ENCODE measurements at places on chromosomes 1 and 21. TPM values are rescaled to one million over a fixed set of nuclear protein-coding genes. Genes with fewer than 3 reads are reported as not detected.

- DNase-seq, result peak; percentile 30
These were observed 30.8 kb upstream of the DIPK1A start for GRCh38 chr1:92992054-92992453.

The STUM gene
- total RNA-seq, result not detected

The REG4 gene
- 0.06 TPM for total RNA-seq

The OR2T29 gene
- not detected for total RNA-seq

The PRDM16 gene
- not detected for total RNA-seq

The XPR1 gene
- 17.7 TPM for total RNA-seq

The TLR5 gene
- total RNA-seq, result not detected

The STXBP3 gene
- 22.2 TPM for total RNA-seq

The CRYAA gene
- not detected for total RNA-seq

DNA sequence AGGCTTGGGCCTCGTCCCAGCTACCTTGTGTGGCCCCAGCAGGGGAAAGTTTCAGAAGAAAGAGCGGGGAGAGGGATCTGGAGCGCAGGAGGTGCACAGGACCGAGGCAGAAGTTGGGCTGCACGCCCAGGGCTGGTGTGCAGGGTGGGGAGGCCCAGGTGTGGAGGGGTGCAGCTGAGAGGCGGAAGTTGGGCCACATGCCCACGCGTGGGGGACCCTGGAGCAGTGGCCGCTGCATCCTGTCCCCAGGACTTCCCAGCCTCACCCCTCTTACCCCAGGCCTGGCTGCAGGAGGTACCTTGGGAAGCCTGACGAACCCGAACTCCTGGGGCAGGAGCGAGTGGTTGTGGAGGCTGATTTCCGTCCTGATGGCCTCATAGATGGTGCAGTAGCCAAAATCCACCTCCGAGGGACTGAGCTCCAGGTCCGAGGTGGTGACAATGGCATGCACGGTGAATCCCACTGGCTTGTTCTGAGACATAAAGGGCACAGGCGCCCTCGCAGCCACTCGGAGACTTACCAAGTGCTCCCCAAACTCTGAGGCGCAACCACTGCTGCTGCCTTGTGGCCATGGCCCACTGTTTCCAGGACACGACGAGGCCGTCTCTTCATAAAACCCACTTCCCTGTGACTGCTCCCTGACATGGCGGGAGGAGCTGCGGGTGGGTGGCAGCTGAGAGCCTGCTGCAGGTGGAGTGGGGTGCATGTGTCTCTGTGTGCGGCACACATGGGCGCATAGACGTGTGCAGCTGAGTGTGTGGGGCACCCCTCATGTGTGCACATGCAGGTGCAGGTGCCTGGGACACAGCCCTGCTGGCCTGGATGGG lies 20.4 kb upstream of the TMEM52 start:
- DNase-seq, result no peak

The PRELP gene
- not detected for total RNA-seq

DNA sequence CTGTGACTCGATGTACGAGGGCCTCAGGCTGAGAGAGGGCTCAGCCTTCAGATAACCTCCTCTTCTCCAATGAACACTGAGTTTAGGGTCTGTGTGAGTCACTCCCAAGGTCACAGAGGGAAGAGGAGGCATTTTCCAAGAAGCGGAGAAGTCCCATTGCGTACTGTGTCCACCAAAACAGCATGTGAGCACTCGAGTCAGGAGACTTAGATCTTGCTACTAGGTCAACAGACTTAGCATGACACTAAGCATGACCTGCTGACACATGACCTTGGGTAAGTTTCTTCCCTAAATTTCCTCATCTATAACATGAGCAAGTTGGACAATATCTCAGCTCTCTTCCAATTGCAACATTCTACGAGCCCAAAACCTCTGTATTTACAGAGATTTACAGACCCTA lies 68.0 kb downstream of the PLPP3 start:
- no peak for DNase-seq

DNA sequence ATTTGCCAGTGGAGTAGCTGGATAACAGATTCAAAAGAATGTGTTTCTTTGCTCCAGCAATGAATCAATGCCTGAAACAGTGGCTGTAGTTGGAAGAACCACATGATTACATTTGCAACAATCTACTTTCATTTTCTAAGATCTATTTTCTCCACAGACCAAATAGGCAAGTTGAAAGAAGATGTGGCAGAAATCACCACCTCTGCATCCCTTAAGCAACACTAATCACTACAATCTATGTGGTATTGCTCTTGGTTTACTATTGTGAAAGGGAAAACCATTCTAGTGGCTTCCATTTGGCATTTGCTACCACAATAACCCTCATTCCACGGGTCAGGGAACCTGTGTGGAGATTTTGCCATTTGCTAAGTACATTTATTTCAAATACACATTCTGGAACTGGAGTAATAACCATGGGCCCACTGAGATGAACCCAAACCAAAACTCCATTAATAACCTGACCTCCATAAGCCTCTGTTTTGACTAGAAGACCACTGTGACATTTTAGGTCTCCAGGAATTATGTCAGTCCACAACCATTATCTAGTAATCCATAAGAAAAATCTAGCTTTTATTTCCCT lies 66.3 kb downstream of the C1orf185 start:
- DNase-seq, result no peak

DNA sequence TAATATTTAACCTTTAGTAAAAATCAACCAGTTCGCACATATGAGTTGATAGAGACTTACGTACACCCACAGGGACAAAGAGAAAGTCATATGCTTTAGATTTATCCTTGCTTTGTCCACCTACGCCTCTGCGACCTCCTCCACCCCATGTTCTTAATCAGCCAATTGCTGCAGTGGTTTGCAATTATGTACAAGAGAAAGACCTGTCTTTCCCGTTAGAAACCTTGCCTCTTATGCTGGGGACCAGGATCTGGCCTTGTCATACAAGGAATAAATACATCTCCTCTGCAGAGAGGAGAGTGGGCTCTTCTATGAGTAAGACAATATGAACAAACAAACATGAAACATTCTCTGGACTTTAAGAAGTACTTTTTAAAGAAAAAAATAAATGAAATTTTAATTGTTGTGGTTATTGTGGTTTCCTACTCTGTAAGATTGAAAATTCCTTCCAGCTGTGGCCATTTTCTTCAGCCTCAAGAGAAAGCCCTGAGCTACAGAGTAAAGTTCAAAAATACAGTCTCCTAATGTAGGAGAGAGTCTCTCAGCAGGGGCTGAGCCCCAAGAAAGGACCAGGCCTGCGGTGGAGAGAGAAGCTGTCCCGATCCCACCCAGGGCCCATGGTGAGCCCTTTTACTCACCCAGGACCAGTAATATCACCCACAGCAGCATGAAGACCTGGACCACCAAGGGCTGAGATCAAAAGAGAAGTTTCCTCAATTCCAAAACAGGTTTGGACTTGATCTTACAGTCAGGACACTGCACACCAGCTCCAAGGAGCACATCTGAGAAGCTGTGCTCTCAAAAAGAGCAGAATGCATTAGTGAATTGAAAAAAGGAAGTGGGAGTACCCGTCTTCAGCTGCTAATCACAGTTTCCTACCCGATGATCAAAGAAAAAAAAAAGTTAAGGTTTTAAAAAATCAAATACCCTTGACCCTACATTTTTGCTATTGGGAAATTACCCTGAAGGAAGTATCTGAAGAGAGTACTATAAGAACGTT lies at the start of gene FCRL5:
Gene FCRL5, minus strand, starts transcription at position 822 of the 1,000 bp plus-strand sequence. Its CDS starts 153 bp downstream, at position 669.
- no peak for DNase-seq
